ENCODE measurements at places on chromosomes 4 and X.
A peak's percentile ranks its signal among the peaks of the same experiment; 100 is the strongest.

GRCh38 chrX:115332832-115333231 lies 43.3 kb downstream of the LUZP4 start:
- H3K27ac ChIP-seq, result no peak overlapping the region
- H3K36me3 ChIP-seq, result no peaks in the 10 kb centered on the region
- H3K4me1 ChIP-seq, result no peaks in the 10 kb centered on the region
- no peak overlapping the region for H3K4me3 ChIP-seq
- no peak for DNase-seq

GRCh38 chr4:123110685-123111084 lies 188.3 kb upstream of the NUDT6 start:
- no peak overlapping the region for H3K4me3 ChIP-seq
- no peaks in the 10 kb centered on the region for H3K27me3 ChIP-seq
- H3K27ac ChIP-seq, result no peak overlapping the region

- H3K4me3 ChIP-seq, result no peak overlapping the region
- H3K4me1 ChIP-seq, result peaks cover 18% of the 10 kb centered on the region
- no peaks in the 10 kb centered on the region for H3K36me3 ChIP-seq
Measured at GRCh38 chr4:181418496-181418895, 824.7 kb upstream of the TENM3 start.

- no peak overlapping the region for H3K4me3 ChIP-seq
- no peaks in the 10 kb centered on the region for H3K36me3 ChIP-seq
- H3K27me3 ChIP-seq, result no peaks in the 10 kb centered on the region
Measured at GRCh38 chrX:9519546-9520216, 54.8 kb downstream of the TBL1X start.

GRCh38 chr4:51918251-51918650 lies 75.3 kb downstream of the DCUN1D4 start:
- no peaks in the 10 kb centered on the region for H3K27me3 ChIP-seq
- peaks cover 11% of the 10 kb centered on the region for H3K36me3 ChIP-seq
- DNase-seq, result no peak
- no peak overlapping the region for H3K4me3 ChIP-seq
- H3K27ac ChIP-seq, result no peak overlapping the region
- H3K4me1 ChIP-seq, result no peaks in the 10 kb centered on the region

DNA sequence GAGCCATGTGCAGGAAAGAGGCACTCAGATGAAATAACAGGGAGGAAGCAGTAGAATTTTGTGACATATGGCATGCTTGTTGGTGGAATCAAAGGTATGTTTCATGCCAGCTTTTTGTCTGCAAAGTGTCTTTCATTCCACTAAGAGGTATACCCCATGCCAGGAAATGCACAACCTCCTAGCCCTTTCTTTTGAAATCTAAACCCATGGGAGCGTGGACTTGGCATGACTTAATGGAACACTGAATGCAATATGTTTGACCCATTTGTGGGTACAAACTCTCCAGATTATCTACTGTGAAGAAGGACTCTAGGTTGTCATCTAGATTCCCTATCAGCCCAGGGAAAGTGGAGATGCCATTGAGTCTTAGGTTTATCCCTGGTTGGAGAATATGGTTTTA lies 338.3 kb upstream of the TEX13C start:
- H3K36me3 ChIP-seq, result no peaks in the 10 kb centered on the region
- no peak overlapping the region for H3K27ac ChIP-seq
- no peaks in the 10 kb centered on the region for H3K27me3 ChIP-seq
- H3K4me1 ChIP-seq, result no peaks in the 10 kb centered on the region
- no peak for DNase-seq

DNA sequence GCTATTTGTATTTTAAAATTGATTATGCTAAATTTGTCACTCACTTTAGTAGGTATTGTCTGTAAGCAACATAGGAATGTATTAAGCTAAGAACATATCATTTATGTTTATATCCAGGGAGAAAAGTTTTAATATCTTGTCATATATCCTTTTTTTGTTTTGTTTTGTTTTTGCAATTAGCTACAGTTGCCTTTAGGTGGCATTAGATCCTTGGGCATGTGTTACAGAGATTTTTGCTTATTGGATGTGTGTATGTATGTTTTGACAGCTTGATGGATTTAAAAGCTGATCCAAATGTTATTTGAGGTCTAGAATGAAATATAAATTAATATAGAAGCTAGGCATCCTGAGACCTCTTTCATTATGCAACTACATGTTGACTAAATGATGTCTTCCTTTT lies 36.1 kb upstream of the OTUD4 start:
- no peak overlapping the region for H3K27ac ChIP-seq
- peaks cover 1% of the 10 kb centered on the region for H3K27me3 ChIP-seq
- DNase-seq, result no peak
- H3K36me3 ChIP-seq, result no peaks in the 10 kb centered on the region
- H3K4me3 ChIP-seq, result no peak overlapping the region

DNA sequence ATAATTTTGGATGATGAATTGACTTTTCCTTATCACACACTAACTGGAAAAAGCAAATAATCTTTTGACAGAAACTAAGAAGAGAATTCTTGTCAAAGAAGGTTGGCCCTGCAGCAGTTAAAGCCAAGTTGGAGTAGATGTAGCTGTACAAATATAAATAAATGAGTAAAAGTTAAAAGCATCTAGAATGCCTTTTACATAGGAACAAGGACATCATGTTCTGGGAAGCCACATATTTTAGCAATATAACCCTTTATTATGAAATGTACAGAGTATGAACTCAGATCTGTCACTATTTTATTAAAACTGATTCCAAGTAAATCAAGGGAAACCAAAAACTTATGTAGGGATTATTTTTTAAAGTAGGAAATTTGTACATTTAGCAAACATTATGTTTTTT lies 269.4 kb upstream of the FAT4 start:
- H3K27ac ChIP-seq, result no peak overlapping the region
- no peak overlapping the region for H3K4me3 ChIP-seq
- no peaks in the 10 kb centered on the region for H3K27me3 ChIP-seq
- no peak for DNase-seq
- H3K4me1 ChIP-seq, result no peaks in the 10 kb centered on the region

DNA sequence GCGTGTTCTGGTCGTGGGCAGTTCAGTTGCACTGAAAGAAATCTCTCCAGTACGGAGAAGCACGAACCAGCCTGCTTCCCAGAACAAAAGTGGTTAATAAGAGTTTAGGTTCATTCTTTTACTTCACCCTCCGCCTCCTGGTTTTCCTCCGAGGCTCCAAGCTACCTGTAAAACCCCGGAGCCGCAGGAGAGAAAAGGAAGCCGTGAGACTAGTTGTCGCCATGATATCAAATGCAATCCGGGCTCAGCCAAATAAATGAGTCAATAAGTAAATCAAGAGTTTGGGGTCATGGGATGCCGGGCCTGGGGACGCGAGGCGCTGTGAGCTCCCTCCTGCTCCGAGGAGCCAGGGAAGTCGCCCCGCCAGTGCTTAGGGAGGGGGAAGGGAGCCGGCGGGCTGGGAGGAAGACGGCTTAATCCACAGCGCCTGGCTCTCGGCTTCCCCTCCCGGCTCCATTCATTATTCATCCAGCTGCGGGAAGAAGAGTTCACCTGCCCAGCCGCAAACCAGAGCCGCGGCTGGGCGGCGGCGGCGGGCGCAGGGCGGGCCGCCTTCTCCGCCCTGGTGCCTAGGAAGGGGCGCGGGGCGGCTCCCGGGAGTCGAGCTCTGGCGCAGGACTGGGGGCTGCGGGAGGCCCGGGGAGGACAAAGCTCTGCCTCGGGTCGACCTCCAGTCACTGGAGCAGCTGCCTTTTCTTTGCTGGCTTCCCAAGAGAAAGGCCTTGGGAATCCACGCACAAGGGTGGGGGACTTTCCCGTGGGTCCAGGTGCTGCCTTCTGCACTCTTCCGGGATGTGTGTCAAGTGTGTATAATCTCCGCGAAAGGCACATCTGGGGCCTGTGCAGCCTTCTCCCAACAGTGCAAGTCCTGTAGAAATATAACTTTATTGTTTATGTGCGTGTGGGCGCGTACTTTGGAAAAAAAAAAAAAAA lies 1.7 kb downstream of the FRAS1 start:
- peak overlapping the region; percentile 100 for H3K4me3 ChIP-seq
- peaks cover 25% of the 10 kb centered on the region for H3K4me1 ChIP-seq
- H3K27me3 ChIP-seq, result peaks cover 14% of the 10 kb centered on the region
- no peaks in the 10 kb centered on the region for H3K36me3 ChIP-seq
- DNase-seq, result peak; percentile 66
- H3K27ac ChIP-seq, result peak overlapping the region; percentile 52

- no peak overlapping the region for H3K4me3 ChIP-seq
- H3K4me1 ChIP-seq, result peaks cover 5% of the 10 kb centered on the region
- peaks cover 1% of the 10 kb centered on the region for H3K27me3 ChIP-seq
Measured at GRCh38 chr4:88989990-88990389, 67.0 kb downstream of the FAM13A start.

GRCh38 chr4:182898479-182898799 lies 18.7 kb downstream of the DCTD start:
- peaks cover 38% of the 10 kb centered on the region for H3K36me3 ChIP-seq
- H3K4me3 ChIP-seq, result peak overlapping the region; percentile 57
- H3K27ac ChIP-seq, result peak overlapping the region; percentile 86
- no peaks in the 10 kb centered on the region for H3K27me3 ChIP-seq

- no peak for DNase-seq
- peaks cover 9% of the 10 kb centered on the region for H3K27me3 ChIP-seq
- H3K36me3 ChIP-seq, result peaks cover 11% of the 10 kb centered on the region
- peaks cover 46% of the 10 kb centered on the region for H3K4me1 ChIP-seq
- peak overlapping the region; percentile 6 for H3K27ac ChIP-seq
Measured at GRCh38 chr4:3389233-3390215, 52.2 kb upstream of the HGFAC start.

- H3K27me3 ChIP-seq, result peaks cover 6% of the 10 kb centered on the region
- peaks cover 19% of the 10 kb centered on the region for H3K4me1 ChIP-seq
- no peak overlapping the region for H3K4me3 ChIP-seq
- H3K27ac ChIP-seq, result peak overlapping the region; percentile 48
Measured at GRCh38 chrX:130091980-130092522, 18.2 kb downstream of the ELF4 start.

DNA sequence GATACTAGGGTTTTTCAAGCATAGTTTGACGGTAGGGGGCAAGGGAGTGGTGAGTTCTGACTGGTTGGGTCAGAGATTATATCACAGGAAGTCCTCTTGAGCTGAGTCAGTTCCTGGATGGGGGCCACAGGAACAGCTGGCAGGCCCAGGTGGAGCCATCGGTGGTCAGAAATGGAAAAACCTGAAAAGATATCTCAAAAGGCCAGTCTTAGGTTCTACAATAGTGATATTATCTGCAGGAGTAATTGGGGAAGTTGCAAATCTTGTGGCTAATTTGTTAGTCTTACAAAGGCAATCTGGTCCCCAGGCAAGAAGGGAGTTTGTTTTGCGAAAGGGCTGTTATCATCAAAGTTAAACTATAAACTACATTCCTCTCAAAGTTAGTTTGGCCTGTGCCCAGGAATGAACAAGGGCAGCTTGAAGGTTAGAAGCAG lies 159.3 kb downstream of the PTCHD1 start:
- no peaks in the 10 kb centered on the region for H3K36me3 ChIP-seq
- H3K27me3 ChIP-seq, result peaks cover 6% of the 10 kb centered on the region
- DNase-seq, result no peak
- H3K4me1 ChIP-seq, result no peaks in the 10 kb centered on the region
- H3K4me3 ChIP-seq, result no peak overlapping the region

GRCh38 chrX:38578167-38578566 lies 16.8 kb downstream of the TSPAN7 start:
- no peak for DNase-seq
- no peak overlapping the region for H3K4me3 ChIP-seq
- no peaks in the 10 kb centered on the region for H3K27me3 ChIP-seq
- H3K27ac ChIP-seq, result no peak overlapping the region
- H3K36me3 ChIP-seq, result no peaks in the 10 kb centered on the region
- no peaks in the 10 kb centered on the region for H3K4me1 ChIP-seq

DNA sequence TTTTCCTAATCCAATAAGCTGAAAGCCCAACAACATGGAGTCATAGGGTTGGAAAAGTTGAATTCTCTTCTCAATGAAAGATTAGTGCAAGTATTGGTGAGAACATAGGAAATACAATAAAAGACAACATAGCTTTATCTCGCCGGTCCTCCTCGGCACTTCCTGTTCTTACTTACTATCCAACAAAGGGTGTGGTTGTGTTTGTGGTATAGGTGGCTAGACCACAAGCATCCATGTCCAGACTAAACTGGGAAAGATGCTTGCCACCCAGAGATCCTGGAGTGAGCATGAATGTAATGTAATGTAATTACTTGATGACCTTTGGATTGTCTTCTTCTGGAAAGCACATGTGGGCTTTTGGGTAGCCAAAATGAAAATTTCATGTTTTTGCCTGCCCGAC lies 223.8 kb downstream of the CPE start:
- no peaks in the 10 kb centered on the region for H3K27me3 ChIP-seq
- no peak overlapping the region for H3K4me3 ChIP-seq
- H3K36me3 ChIP-seq, result no peaks in the 10 kb centered on the region
- no peak overlapping the region for H3K27ac ChIP-seq

GRCh38 chr4:3019145-3019846 lies 55.0 kb downstream of the HTT-AS start:
- no peak overlapping the region for H3K4me3 ChIP-seq
- no peak for DNase-seq
- H3K27ac ChIP-seq, result no peak overlapping the region
- no peaks in the 10 kb centered on the region for H3K36me3 ChIP-seq

DNA sequence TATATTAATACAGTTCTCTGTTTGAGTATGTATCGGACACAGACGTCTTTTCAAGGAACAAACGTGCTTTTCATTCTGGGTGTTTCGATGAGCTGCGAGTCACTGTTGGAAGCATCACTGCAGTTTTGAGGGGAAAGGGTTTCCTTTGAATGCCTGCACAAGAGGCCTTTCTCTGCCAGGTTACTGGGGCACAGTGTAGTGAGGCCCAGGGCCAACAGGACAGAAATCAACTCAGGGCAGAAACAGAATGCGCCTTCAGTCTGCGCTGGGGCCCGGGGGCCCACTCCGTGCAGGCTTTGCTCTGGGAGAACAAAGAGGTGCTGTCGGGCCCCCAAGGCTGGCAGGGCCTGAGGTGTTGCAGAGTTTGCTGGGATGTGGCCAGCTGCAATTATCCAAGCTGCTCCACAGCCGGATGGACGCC lies 2.3 kb upstream of the PPP2R3B start:
- no peak overlapping the region for H3K27ac ChIP-seq
- H3K4me3 ChIP-seq, result peak overlapping the region; percentile 31
- DNase-seq, result no peak
- peaks cover 13% of the 10 kb centered on the region for H3K27me3 ChIP-seq

GRCh38 chr4:119666653-119667091 lies 38.1 kb upstream of the PDE5A start:
- no peak overlapping the region for H3K27ac ChIP-seq
- H3K27me3 ChIP-seq, result peaks cover 3% of the 10 kb centered on the region
- DNase-seq, result no peak
- H3K36me3 ChIP-seq, result no peaks in the 10 kb centered on the region
- H3K4me1 ChIP-seq, result peaks cover 8% of the 10 kb centered on the region

- no peaks in the 10 kb centered on the region for H3K36me3 ChIP-seq
- H3K27me3 ChIP-seq, result no peaks in the 10 kb centered on the region
- H3K4me3 ChIP-seq, result no peak overlapping the region
Measured at GRCh38 chr4:74377714-74378113, 12.8 kb downstream of the EREG start.

DNA sequence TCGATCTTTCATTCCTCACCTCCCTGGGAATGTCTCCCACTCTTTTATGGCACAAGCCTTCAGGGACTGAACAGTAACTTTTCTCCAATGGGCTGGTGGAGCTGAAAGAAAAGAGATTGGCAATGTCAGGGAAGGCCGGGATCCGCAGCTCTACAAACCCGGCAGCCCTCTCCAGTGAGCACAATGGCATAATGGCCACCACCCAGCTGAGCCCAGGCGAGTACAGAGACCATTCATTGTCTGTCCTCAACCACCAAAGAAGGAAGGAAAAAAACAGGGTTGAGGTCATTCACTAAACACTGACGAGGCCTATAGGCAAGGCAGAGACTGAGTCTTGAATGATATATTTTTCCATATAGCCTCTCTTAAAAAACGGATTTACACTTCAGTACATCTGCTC lies 3.6 kb downstream of the GEMIN8 start:
- H3K4me3 ChIP-seq, result no peak overlapping the region
- no peaks in the 10 kb centered on the region for H3K36me3 ChIP-seq

All from endothelial cell (in vitro differentiated cells).